ENCODE measurements at places on chromosomes 2 and 18. TPM values are rescaled to one million over a fixed set of nuclear protein-coding genes. Genes with fewer than 3 reads are reported as not detected.

LOXHD1 gene
- polyA plus RNA-seq = not detected

DNA sequence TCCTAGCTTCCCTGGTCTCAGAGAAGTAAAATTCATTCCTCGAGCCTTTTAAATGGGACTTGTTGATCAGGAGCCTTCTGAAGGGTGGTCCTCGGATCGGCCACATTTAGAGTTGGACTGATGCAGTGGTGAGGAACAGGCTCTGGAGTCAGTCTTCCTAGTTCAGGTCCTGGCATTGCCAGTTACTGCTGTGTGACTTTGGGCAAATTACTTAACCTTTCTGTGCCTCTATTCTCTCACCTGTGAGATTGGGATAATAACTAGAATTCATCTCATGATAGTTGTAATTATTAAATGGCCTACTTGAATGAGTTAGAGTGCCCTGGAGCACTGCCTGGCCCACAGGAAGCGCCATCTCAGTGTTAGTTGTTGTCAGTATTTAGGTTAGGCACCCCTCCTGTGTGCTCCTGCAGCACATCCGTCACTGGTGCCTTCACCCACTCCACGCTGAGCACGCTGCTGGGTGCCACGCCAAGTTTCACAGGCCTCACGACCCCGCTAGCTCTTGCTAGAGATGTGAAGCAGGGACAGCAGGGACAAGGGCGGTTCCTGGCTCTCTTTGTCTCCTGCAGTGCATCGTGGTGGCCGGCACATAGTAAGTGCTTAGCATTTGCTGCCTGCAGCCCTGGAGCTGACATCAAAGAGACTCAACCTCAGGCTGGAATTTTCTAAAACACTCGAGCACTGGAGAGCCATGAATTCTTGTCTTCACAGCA, 122.9 kb downstream of the FAM210A start:
- DNase-seq = no peak

MSGN1 gene
- polyA plus RNA-seq = not detected

CKAP2L gene
- 0.56 TPM for polyA plus RNA-seq

DNA sequence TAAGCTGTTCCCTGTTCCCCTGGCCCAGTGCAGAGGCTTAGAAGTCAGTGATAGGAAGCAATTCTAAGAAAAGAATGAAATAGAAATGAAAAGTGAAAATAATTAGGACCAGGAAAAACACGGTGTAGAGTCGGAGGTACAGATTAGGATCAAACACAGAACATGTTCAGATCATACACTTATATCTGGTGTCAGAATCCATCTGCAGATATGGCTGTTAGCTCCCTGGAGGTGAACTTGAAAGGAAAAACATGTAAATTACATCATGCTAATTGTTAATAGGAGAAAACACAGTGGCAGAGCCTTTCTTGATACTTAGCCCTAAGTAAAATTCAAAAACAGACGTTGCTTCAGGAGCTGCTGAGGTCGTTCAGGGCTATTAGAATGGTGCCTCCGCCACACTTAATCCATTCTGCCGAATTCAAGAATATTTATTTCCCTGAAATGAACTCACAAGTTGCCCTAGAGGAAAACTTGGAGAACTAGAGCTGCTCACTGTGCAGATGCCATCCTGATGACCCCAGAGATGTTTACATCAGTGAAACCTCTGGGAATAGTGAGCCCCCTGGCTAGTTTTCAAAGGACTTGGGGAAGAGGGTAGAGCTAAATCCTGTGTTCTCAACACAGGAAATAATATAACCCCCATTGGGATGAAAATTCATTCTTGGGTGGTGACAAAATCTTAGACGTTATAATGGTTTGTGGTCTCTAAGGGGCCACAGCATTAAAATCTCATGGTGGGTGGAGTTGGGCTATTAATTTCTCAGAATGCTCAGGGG, 27.5 kb downstream of the LPIN1 start:
- no peak for DNase-seq

DNA sequence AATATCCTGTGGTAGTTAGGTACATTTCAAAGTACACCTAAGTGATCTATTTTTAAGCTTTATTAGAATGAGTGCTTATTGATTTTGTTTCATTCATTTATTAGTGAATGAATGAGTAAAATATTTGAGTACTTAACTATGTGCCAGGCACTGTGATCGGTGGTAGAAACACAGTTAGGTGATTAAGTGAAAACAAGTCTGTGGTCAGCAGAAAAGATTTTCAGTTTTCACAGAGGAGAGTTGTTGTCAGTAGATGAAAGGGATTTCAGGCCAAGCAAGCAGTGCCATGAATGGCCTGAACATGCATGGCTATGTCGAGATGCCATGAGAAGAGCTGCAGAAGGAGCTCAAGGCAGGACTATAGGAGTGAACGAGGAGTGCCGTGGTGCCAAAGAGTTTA, 85.9 kb downstream of the SPTBN1 start:
- DNase-seq = no peak

DNA sequence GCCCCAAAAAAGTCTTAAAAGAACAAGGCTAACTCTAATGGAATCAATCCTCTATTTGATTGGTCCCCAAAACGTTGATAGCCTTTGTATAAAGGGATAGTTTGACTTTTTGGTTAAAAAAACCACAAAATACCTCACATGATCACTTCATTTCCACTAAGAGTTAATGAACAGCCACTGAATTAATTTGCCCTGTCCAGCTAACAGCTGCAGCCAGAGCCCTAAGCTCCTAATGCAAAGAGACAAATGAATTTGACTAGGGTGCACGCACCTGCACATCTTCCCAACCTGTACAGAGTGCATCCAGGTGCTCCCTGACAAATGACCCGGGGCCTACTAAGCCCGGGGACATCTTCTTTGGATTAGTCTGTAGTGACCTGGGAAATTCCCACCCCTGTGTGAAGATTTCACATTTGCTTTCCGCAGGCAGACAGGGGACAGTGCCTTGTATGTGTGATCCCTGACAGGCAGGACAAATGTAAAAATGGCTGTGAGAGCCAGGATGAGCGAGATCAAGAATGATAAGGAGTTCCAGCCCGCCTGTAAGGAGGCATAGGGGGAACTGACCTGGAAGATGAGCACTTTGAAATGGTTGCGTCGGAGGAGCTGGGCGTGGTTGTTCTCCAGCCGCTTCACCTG, 893 bp downstream of the CAVIN2 start:
- DNase-seq = no peak

Measured in CD4-positive, CD25-positive, alpha-beta regulatory T cell (primary cell).